ENCODE measurements at places on chromosomes 2 and 18.

DNA sequence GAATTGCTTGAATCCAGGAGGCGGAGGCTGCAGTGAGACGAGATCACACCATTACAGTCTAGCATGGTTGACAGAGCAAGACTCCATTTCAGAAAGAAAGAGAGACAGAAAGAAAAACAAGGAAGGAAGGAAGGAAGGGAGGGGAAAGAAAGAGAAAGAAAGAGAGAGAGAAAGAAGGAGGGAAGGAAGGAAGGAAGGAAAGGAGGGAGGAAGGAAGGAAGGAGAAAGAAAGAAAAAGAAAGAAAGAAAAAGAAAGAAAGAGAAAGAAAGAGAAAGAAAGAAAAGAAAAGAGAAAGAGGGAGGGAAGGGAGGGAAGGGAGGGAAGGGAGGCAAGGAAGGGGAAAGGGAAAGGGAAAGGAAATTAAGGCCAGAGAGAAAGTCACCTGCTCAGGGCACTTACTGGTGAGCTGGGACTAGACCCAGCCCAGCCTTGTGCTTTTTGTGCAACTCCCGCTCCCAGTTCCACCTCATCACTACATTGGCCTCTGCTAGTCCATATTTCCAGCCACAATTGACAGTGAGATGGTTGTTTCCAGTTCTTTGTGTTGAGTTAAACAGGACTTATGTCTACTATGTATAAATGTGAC is 35.7 kb downstream of the MOGAT1 start:
- no peak overlapping the region for H3K4me3 ChIP-seq
- DNase-seq: no peak
- no peak overlapping the region for H3K27ac ChIP-seq
- peaks cover under 1% of the 10 kb centered on the region for H3K4me1 ChIP-seq
- peaks cover 19% of the 10 kb centered on the region for H3K27me3 ChIP-seq

- no peak overlapping the region for H3K27ac ChIP-seq
- H3K4me1 ChIP-seq: no peaks in the 10 kb centered on the region
- DNase-seq: no peak
- H3K27me3 ChIP-seq: peaks cover 5% of the 10 kb centered on the region
- H3K36me3 ChIP-seq: no peaks in the 10 kb centered on the region
Observed at GRCh38 chr2:16728351-16729136, 62.9 kb upstream of the CYRIA start.

- no peaks in the 10 kb centered on the region for H3K27me3 ChIP-seq
- peaks cover 55% of the 10 kb centered on the region for H3K36me3 ChIP-seq
- H3K4me3 ChIP-seq: no peak overlapping the region
Observed at GRCh38 chr2:30499681-30500080, 52.6 kb downstream of the LCLAT1 start.

DNA sequence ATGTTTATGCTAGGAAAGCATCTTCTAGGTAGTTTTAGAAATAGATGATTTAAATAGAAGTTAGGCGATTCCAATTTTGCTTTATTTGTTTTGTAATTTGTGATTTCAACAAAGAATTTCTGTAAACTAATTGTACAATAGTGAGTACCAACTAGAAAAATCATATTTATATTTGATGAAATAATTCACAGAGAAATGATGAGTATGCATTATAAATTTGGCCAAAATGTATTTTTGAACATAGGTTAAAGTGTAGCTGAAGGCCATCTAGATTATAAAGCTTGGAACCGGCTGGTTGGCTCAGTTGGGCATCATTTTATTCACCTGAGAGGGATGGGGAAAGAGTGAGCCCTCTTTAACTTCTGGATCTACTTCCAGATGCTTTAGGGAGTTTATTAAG is 50.4 kb downstream of the GPD2 start:
- H3K27ac ChIP-seq: no peak overlapping the region
- no peak for DNase-seq
- peaks cover 6% of the 10 kb centered on the region for H3K4me1 ChIP-seq

GRCh38 chr2:215526341-215526740 is 90.5 kb upstream of the FN1 start:
- H3K4me1 ChIP-seq: no peaks in the 10 kb centered on the region
- DNase-seq: no peak
- H3K27me3 ChIP-seq: no peaks in the 10 kb centered on the region
- H3K36me3 ChIP-seq: no peaks in the 10 kb centered on the region
